Endothelial cell (in vitro differentiated cells): ENCODE measurements at places on chromosomes 13 and 19.

GRCh38 chr19:45816236-45817009 is 1.3 kb upstream of the RSPH6A start:
- DNase-seq = peak; percentile 40

GRCh38 chr13:110310541-110311442 is 3.7 kb downstream of the COL4A2 start:
- no peak for DNase-seq

GRCh38 chr13:98094678-98095266 is 48.1 kb upstream of the FARP1 start:
- no peak for DNase-seq

DNA sequence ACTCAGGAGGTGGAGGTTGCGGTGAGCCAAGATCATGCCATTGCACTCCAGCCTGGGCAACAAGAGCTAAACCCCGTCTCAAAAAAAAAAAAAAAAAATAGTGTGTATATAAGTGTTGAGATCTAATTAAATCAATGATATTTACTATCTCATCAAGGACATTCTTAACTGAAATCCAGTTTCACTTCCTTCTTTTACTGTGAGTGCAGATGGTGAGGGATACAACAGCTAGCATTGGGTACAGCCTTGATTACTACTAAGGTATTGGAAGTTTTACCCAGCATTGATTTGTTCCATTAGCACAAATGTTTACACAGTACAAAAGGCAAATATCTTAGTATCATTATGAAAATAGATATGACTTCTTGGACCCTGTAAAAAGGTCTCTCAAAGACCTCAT is 546.6 kb downstream of the KCTD12 start:
- no peak for DNase-seq

DNA sequence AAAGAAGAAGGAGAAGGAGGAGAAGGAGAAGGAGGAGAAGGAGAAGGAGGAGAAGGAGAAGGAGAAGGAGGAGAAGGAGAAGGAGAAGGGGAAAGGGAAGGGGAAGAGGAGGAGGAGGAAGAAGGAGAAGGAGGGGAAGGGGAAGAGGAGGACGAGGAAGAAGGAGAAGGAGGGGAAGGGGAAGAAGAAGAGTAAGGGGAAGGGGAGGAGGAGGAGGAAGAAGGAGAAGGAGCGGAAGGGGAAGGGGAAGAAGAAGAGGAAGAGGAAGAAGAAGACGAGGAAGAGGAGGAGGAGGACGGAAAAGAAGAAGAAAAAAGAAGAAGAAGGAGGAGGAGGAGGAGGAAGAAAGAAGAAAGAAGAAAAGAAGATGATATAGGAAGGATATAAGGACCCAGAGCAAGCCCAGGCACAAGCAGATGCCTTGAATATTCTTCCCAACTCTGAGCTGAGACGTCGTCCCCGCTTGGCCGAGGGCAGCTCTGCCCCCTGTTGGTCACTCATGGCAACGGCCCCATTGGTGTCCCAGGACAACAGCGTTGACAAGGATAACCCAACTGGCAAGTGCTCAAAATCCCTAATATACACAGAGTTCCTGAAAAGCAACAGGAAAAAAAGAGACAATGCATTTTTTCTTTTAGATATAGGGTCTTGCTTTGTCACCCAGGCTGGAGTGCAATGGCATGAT is 30.6 kb upstream of the IGSF23 start:
- peak; percentile 35 for DNase-seq

GRCh38 chr13:97319113-97319720 is 97.1 kb downstream of the MBNL2 start:
- no peak for DNase-seq

GRCh38 chr19:40608240-40608621 is 7.1 kb downstream of the LTBP4 start:
- no peak for DNase-seq

DNA sequence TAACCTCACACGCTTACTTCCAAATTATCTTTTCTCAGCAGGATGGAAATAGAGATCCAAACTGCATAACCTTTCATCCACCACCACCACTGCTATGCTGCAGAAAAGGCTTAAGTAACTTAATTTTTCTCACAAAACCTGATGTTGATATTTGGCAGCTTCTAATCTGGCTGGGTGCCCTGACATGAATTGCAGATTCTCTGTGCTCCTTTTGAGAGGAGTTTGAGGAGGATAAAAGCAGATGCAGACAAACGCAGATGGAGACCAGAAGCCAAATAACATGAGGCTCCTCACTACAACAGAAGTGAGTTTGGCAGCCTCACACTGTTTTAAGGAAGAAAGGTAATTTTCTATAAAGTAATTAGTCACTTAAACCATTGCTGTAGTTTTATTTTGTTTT is 646.2 kb upstream of the ATXN8OS start:
- DNase-seq = no peak

DNA sequence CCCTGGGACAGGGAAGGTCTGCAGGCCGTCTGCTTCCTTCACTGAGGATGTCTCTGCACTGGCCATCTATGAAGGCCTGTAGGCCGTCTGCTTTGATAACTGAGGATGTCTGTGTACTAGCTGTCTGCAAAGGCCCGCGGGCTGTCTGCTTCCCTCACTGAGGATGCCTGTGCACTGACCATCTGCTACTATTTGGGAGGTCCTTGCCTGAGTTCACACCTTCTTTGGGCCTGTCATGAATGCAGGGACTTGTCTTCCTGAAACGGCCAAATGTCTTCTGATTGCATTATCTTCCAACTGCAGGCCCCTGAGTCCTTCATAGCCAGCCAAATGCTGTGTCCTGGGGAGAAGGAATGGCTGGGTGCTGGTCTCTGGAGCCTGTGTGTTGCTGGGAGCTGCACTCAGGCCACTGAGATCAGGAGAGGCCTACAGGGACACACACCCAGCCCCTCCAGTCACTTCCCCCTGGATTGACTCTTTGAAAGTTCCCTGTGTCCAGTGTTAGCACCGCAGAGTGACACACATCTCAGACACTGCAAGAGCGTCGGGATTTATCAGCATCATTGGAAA is 72.9 kb downstream of the TEX29 start:
- no peak for DNase-seq

DNA sequence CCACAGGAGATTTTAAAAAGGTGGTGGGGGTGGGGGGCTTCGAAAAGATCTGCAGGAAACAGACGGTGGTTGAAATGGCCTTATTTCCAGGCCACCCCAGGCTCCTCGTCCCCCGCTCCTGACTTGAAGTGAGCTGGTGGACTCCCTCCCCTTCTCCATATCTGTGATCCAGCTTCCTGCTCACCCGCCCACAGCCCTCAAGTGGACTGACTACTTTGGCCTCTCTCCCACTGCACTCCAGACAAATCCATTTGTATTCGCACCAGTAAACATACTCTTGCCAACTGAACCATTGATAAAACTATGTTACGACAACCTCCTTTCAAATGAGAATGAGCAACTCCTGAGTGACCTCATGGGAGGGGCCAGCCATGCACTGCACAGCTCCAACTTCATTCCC is 259.5 kb downstream of the COL4A1 start:
- peak; percentile 47 for DNase-seq

- DNase-seq = no peak
Observed at GRCh38 chr19:21921691-21922180, 85.8 kb upstream of the ZNF43 start.

DNA sequence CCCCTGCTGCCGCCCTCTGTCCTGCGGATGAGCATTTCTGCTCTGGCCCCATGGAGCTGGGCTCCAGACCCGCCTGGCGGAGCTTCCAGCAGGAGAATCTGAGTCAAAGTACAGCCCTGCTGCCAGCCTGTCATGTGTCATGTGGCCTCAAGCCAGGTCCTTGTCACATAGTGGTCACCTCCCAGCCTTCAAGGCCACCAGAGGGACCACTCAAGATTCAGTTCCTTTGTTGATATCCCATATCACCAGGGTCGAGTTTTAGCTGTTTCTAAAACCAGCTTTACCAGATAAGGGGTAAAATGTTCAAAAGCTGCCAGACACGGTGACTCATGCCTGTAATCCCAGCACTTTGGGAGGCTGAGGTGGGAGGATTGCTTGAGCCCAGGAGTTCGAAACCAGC is 13.4 kb downstream of the THOP1 start:
- DNase-seq = no peak

GRCh38 chr13:85509512-85509911 is 289.7 kb downstream of the SLITRK6 start:
- DNase-seq = no peak

DNA sequence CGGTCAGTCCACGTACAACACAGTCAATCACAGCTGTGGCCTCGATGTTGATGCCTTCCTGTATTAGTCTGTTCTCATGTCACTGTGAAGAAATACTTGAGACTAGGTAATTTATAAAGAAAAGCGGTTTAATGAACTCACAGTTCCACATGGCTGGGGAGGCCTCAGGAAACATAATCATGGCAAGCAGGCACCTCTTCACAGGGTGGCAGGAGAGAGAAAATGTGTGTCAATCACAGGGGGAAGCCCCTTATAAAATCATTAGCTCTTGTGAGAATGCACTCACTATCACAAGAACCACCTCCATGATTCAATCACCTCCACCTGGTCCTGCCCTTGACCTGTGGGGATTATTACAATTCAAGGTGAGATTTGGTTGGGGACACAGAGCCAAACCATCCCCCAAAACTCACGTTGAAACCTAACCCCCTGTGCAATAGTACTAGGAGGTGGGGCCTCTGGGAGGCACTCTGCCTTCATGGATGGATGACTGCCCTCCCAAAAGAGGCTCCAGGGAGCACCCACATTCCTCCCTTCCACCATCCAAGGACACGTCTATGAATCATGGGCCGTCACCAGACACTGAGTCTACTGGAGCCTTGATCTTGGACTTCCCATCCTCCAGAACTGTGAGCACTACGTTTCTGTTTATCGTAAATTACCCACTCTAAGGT is 2.3 kb upstream of the PROZ start:
- no peak for DNase-seq

GRCh38 chr19:33443638-33444561 is 70.4 kb downstream of the CEBPG start:
- DNase-seq = no peak

DNA sequence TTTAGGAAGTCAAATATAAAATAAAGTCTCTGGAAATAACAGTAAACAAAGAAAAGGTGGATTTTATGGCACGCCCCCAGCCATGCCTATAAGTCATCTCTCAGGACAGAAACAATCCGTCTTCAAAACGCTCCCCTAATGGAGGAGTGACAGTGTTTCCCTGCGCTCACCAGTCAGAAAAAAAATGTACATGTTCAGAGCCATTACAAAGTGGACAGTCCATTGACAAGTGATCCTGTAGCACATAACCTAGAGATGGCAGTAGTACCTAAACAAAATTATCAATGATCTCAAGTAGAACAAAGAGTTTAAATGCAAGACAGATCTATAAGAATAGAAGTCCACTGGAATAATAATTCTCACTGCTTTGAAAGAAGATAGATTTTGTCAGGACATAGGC is 891.7 kb upstream of the MIR17HG start:
- no peak for DNase-seq

DNA sequence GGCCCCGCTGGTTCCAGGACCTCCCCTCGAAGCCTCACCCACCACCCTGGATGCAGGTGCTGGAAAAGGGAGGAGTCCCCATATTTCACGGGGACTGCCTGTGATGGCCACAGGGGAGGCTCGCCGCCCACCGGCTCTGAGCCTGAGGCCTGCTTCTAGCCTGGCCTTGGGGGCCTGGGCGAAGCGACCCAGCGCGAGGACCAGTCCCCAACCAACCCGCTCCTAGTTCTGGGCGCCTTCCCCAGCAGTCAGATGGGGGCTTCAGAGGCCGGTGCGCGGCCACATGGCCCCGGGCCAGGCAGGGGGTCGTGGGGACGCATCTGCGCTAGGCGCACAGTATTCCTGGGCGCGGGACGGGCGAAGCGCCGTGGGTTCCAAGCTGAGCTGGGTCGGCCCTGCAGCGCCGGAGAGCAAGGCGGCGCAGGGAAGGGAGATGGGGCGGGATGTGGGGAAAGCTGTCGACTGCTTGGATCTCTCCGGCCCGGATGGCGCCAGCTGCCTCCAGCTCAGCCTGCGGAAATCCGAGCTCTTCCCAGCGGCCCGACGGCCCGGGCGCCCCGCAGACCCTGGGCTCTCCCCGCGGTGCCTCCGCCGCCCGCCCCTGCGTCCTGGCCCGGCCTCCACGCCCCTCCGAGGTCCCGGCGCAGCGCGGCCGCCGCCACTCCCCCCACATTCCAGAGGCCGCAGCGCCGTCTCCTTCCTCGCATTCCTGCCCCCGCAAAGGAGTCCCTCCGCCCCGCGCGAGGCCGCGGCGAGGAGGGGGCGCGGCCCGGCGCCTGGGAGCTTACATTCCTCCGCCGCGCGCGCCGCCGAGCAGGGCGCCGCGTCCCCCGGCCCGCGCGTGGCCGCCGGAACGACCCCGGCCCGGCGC is at the start of gene WTIP:
TSS of gene WTIP (plus strand) at position 788 of the 871 bp plus-strand sequence. CDS start 217 bp downstream, outside the sequence.
- DNase-seq = peak; percentile 84

- no peak for DNase-seq
Observed at GRCh38 chr13:51158365-51158764, 47.3 kb upstream of the C13orf42 start.

- DNase-seq = no peak
Observed at GRCh38 chr13:70622796-70623195, 514.5 kb upstream of the KLHL1 start.

DNA sequence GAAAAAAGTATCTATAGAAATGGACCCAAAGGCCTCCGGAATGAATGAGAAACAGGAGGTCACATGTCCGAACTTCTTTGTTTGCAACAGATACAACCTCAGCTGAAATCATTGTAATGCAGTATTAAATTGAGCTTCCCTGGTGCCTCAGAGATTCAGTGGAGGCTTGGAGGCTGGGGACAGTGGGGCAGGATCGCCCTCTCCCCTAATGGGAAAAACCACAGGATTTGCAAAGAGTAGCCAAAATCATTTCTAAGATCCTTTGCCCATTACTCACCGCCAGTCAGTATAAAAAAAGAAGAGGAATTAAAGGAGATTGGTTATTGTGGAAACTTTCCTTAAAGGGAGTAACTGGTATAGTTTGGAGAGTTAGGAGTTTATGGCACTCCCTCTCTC is 30.4 kb upstream of the IRS2 start:
- no peak for DNase-seq

DNA sequence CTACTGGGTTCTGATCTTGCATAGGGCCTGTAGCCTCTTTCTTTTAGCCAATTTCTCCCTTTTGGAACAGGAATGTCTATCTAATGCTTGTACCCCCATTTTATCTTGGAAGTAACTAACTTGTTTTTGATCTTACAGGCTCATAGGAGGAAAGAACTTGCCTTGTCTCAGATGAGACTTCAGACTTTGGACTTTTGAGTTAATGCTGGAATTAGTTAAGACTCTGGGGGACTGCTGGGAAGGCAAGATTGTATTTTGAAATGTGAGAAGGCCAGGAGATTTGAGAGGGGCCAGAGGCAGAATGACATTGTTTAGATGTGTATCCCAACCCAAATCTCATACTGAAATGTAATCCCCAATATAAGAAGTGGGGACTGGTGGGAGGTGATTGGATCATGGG is 2.5 kb upstream of the ZNF546 start:
- no peak for DNase-seq

DNA sequence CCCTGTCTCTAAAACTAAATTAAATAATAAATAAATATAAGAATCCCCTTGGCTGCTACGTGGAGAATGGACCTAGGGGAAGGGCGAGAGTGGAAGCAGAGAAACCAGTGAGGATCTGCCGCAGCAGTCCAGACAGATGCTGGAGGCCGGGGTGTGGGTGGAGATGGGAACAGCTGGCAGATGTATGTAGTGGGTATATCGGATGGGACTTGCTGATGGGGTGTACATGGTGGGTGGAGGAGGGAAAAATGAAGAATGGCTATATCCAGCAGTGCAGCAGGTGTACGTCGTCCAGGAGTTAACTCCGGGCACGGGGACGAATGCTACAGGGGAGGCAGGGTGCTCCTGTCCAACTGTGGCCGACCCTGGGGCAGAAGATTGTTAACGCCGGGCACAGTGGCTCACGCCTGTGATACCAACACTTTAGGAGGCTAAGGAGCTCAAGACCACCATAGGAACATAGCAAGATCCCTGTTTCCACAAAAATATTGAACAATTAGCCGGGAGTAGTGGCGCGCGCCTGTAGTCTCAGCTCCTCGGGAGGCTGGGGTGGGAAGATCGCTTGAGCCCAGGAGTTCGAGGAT is 654 bp downstream of the CEP89 start:
- DNase-seq = no peak
